ENCODE measurements at places on chromosomes 1 and 21.

DNA sequence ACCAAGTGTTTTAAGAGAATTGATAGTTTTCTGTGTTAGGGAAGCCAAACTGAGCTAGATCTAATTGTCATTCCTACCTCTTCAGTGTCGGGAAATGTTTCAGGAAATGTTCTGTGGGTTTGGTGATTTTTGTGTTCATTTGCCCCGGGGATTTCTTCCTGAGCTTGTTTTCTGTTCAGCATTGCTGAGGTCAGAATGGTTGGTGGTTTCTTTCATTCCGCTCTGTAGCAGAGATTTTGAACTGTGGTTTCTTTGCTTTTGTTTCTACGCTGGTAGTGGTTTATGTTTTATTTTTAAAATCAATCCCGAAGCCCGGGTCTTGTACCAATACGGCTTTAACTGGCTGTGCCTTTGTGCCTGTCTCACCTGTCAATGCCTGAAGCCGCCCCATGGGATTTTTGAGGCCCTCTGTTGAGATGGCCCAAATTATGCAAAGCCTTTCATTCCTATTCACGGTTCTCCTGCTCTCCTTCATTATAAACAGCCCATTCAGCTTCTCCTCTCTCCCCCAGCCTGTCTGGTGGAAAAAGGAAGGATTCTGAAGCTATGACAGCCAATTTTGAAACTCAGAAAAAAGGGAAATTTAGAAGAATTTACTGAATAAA is 417.2 kb upstream of the KAZN start:
- no peak for DNase-seq

- no peak for DNase-seq
Observed at GRCh38 chr21:23356905-23357304, 2250.4 kb downstream of the MRPL39 start.

DNA sequence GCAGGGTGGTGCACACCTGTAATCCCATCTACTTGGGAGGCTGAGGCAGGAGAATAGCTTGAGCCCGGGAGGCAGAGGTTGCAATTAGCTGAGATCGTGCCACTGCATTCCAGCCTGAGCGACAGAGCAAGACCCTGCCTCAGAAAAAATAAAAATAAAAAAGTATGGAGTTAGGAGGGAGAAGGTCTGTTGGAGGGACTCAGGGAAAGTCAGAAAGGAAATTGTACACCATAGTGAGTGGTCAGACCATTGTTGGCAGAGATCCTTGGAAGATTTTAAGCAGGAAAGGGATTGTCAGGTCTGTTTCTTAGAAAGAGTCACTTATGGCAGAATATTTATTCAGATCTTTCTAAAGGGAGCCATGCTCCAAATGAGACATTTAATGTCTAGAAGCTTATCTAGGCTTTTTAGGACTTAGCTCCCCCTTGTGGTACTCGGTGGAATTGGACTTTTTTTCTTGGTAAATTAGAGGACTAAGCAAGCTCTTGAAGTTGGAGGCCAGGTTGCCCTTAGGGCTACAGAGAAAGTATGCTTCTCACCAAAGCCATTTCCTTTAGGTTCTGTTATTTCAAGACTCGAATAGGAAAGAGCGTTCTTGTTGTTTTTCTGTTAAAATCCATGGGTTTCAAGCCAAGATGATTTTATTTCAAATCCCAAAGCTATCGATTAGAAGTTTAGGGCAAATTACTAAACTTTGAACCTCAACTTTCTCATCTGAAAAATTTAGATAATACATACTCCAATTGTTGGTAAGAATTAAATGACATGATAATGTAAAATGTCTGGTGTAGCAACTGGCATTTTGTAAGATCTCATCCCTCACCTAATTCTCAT is 16.5 kb downstream of the MIA3 start:
- DNase-seq = peak; percentile 61

DNA sequence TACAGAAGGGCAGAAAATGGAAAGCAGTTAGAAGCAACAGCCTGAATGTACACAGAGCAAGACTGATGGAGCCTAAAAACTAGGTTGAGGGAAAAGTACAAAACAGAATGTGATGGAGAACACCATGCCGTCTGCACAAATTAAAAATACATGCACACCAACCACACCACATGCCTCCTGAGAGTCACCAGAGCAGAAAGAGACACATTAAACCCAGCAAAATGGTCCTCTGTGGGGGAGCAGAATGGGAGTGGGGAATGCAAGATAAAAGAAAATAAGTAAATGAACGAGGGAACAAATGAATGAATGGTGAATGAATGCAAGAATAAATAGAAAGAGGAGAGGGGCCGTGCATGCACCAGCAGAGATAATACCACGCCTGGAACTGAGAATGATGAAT is 24.1 kb downstream of the PADI2 start:
- no peak for DNase-seq

- DNase-seq = no peak
Observed at GRCh38 chr1:172647110-172647564, 11.8 kb upstream of the FASLG start.

GRCh38 chr1:157239936-157240335 is 101.7 kb upstream of the ETV3 start:
- no peak for DNase-seq

DNA sequence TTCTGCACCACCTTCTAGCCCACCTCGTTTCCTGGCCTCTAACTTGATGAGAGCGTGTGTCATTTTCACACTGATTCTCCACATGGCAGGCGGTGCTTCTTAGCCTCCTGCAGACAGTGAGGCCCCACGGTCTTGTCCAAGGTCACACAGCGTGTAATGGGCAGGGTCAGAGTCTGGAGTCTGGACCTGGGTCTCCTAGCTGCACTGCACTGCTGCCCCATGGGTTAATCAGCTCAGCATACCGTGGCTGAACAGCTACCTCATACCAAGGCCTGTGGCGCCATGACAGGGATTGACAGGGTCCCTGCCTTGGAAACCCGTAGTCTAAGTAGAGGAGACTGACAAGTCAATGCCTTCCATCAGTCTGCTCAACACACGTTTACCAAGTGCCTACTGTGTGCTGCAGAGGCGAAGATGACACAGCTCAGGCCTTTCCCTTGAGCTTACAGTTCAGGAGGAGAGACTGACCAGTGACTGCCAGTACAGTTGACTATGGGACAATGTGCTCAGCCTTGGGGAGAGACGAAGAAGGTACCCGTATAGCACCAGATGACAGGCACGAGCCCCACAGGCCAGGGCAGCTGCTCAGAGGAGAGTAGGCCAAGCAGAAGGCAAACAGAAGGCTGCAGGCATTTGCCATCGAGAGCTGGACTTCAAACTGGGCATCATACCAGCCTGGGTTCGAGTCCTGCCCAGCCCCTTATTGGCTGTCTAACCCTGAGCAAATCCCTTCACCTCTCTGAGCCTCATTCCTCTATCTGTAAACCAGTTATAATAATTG is 5.5 kb downstream of the PCSK9 start:
- no peak for DNase-seq

GRCh38 chr21:46179708-46180078 is 4.6 kb downstream of the SPATC1L start:
- no peak for DNase-seq

GRCh38 chr1:220908757-220909156 is 29.5 kb downstream of the HLX start:
- no peak for DNase-seq

GRCh38 chr1:230833511-230833910 is 34.8 kb downstream of the C1orf198 start:
- no peak for DNase-seq

DNA sequence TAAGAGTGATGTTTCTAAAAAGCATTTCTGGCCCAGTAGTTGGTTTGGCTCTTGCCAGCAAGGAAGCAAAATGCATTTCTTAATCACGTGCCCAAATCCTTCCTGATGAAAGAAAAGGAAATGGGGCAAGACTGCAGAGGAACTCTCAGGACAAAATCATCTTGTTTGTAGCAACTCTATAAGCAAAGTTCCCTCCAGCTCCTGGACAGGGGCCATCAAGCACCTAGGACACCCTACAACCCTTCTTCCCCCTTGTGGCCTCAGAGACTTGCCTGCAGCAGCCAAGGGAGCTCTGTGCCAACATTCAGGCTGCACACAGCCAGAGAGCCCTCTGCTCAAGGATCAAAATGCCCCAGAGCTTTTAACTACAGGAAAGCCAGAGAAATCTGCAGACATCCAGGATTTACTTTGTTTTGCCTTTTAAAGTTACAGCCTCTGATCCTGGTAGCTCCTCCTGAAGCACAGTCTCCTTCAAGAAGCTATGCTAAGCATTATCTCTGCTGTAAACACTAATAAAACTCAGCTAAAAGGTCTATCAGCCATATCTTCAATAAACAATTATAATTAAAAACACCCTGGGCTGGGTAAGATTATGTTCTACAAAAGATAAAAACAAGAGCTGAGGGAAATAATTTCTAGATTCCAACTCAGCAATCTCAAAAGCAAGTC is 105.0 kb downstream of the KIAA0319L start:
- no peak for DNase-seq
